Common myeloid progenitor, CD34-positive (primary cell): ENCODE measurements at places on chromosomes 1 and 21.

GRCh38 chr1:145992958-145993617 is 3.3 kb downstream of the TXNIP start:
- DNase-seq = no peak

DNA sequence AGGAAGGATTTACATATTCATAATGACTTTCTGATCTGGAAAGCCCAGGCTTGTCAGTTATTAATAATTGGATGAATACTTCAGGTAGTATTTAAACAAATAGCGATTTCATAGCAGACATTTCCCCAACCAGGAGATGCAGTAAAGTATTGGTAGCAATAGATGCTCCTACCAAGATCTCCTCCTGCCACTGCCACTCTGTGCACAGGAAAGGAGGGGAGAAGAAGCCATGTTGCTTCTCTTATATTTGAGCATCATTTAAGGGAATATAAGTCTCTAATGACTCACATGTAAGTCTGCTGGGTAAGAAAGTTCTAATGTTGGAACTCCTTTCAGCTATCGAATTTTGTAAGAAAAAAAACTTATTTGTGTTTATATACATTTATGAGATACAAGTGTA is 420 bp upstream of the IFI16 start:
- DNase-seq = no peak

- DNase-seq = no peak
These were observed 629.5 kb downstream of the LMO4 start for GRCh38 chr1:87958201-87958600.

DNA sequence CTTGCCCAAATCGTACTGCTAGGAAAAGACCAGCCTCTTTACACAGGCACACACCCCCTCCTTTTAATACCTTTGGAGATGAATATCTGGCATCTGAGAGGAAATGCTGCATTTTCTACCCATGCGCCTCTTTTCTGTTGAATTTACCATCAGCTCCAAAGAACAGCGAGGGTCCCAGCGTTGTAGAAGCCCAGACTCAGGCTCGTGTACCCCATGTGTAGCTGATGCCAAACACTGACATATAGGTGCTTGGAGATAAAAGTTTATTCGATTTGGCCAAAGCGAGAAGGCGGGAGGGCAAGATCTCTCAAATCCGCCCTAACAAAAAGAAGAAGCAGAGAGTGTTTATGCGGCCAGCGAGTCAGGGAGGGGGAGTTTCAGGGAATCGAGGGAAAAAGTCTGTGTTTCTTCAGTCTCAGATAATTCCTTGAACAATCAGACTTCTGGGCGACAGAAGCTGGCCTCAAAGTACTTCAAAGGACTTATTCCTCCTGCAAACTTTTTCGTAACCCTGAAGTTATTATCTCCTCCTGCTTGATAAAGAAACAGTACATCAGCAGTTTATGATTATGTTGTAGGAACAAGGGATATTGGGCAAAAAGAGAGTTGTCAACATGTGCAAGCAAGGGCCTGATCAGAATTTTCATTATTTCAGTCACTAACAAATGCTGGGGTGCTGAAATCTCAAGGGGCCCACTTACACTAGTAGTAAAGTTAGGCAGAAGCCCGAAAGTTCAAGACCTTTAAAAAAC is 642 bp upstream of the CREG1 start:
- DNase-seq = no peak

- DNase-seq = no peak
These were observed 92.2 kb upstream of the ZBTB40 start for GRCh38 chr1:22359427-22359826.

DNA sequence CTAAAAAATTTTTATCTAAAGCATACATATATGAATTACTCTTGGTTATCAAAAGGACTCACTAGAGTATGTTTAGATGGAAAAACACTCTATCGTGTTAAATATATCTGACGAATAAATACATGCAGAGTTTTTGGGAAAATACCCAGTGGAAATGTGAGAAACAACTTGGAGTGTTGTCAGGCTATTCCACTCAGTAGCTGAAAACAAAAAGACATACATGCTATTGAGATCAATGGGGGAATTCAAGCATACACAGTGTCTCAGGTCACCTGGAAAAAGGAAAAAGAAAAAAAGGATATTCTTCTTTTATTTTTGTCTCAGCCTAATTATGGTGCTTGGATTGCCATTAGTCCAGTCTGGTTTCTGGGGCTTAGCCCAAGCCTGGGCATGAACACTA is 247.0 kb upstream of the LYPLAL1 start:
- no peak for DNase-seq
